ENCODE measurements at places on chromosomes 6 and 20.

GRCh38 chr20:16378712-16379370, 194.4 kb downstream of the KIF16B start:
- DNase-seq: no peak

- no peak for DNase-seq
These were observed 4.0 kb downstream of the SENP6 start for GRCh38 chr6:75605635-75606034.

DNA sequence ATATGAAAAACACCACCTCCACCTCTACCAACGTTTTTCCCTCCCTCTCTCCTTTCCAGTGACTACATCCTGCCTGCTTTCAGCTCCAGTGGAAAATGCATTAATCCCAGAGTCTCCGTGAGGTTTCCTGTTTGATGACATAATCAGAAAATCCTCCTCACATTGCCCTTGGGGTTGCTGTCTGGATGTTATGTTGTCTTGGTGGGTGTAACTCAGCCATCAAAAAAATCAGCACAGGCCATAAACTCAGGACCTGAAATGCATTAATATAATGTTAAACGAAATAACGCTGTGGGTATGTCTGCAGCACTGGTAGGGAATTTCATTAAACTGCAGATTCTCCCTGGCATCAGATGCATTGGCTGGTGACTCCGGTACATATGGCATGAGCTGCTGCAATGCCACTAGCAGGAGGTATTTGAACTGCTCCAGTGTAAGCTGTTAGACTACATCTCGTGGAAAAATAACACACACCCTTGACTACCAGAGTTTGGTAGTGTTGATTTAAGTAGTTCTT, 297.8 kb downstream of the PRL start:
- DNase-seq: no peak

GRCh38 chr6:18391023-18391422, 3.9 kb downstream of the RNF144B start:
- DNase-seq: no peak

DNA sequence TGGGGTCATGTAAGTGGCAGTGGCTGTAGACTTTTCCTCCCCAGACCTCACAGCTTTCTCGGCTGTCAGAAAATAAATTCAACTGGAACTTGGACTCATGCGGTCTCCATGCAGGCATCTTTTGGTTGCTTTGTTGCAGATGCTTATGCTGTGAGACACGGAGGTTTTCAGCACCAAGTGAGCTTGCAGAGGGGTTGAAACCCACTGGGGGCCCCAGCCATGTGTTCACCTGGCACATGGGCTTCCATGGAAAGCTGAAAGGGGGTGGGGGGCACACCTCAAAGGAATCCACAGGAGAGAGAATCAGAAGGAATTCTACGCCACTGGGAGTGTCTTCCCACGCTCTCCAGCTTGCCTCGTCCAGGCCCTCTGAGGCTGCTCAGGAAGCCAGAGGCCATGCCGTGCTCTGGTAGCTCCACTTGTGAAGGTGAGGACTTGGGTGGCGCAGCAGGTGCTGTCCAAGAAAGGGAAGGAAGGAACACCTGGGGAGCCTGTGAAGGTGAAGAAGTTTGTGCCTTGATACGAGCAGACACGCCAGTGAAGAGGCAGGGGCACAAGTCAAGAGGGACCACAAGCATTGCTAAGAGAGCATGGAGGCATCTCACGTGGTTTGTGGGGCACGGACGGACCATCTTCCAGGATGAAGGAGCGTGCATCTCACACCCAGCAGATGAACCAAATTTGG, 134.3 kb upstream of the PMEPA1 start:
- DNase-seq: no peak

DNA sequence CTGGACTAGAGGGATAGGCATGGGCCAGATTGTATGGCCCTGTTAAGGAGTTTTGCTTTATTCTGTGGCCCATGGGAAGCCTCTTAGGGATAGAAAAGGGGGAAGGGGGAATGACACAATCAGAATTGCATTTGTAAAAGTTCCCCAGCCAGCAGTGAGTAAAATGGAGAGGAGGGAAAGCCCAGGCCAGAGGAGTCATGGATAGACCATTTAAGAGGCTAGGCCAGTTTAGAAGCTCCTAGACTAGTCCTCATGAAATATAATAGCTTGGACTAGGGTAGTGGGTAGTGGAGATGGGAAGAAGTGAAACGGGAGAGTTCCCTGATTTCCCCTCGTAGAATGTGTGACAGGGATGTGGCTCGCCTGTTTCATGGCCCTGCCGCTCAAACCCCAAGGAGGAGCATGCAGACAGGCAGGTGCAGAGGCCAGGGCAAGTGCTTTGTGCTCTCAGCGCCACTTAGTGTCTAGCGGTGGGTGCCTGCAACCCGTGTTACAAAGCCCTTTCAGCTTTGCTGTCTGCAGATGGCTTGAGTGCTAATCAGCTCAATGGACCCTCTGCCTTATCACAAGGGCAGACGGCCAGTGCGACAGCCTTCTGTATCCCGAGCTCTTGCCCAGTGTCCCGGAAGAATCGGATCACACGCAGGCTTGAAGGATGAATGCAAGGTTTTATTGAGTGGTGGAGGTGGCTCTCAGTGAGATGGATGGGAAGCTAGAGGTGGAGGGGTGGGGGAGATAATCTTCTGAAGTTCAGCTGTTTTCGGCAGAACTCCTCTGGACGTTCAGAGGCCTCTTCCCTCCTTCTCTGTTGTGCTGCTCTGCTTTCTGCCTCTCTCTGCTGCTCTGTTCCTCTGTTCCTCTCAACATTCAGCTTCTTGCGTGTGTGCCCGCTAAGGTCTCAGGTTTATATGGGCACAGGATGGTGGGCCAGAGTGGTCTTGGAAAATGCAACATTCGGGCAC, 141.1 kb downstream of the CEP57L1 start:
- DNase-seq: no peak

- no peak for DNase-seq
These were observed 72.1 kb downstream of the PERP start for GRCh38 chr6:138035070-138035469.

DNA sequence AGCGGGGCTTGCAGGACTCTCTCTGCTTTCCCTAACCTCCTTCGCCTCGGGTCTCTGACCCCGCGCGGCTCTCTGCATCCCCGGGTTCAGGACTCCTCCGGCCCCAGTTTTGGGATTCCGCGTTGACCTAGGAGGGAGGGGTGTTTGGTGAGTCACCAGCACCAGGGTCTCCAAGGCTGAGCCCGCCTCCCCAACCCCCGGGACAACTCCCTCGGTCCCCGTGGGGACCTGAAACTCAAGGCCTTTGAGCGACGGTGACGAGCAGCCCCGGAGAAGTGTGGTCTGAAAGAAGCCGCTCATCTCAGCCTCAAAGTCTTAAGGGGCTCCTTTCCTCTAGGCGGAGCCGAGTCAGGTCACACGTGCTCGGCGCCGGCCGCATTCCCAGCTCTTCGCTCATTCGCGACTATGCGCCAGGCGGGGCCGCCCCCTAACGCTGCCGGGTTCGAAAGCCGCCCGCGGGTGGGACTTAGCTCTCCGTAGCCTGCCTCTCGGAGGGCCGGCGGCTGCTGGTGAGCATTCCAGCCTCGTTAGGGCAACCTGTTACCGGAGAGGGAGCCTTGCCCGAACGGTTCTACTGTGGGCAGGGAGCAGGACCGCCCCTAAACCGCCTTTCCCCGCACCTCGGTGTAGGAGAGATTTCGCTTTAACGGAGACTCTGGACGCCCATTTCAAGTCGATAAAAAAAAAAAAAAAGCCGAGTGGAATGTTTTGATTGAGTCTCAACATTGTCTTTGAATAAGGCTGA, 3.0 kb upstream of the PRDM13 start:
- no peak for DNase-seq

DNA sequence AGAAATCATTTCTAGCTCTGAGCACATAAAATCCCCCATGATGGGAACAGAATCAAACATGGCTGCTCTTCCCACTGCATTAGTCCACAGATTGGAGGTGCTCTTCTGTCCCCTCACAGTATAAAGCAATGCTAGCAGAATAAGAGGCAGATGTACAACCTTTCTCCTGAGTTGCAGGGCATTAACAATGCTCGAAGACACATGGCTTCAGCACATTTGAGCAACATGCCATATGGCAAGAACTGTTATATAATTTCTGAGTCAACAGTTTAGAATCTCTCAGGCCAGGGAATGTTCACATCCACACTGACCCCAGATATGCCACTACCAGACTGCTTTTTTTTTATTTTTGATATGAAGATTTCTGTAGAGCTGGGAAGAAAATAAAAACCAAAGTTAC, 119.6 kb downstream of the KIF13A start:
- no peak for DNase-seq

GRCh38 chr6:159809149-159809548, 9.1 kb downstream of the PNLDC1 start:
- no peak for DNase-seq

DNA sequence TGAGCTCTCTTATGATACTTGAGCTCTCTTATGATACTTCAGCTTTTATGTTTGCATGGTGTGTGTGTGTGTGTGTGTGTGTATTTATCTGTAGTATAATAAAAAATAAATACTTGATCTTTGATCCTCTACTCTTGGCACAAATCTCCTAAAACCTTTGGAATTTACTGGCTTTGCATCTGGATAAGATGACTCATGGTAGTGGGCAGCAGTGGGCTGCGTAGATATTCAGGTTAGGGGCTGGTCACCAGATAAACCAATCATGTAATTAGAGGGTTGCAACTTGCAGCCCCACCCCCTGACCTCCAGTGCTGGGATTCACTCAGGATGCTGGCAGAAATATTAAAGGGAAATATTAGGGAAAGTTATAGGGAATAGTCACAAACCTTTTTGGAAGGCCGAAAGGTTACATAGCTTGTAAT, 151.9 kb upstream of the COL21A1 start:
- DNase-seq: no peak

- no peak for DNase-seq
These were observed 84.7 kb downstream of the SASH1 start for GRCh38 chr6:148427333-148427732.

GRCh38 chr6:13935190-13935880, 10.6 kb downstream of the RNF182 start:
- no peak for DNase-seq

DNA sequence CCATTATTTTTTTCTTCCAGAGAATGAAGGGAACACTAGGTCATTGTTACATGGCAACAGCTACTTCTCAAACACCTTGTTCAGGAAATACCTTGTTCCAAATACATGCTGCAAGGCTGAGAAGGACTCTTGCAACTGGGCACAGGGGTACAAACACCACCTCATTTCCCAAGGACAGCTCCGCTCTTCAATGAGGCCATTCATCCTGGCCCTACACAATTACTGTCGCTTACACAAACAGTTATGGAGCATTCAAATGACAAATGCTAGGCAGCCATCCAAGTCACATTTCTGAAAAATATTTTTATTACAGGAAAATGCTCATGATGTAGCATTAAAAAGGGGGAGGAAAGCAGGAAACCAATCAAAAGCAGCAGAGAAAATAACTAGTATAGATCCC, 611.9 kb downstream of the DHX35 start:
- DNase-seq: no peak

- DNase-seq: no peak
These were observed 106.9 kb upstream of the MYL9 start for GRCh38 chr20:36434383-36434782.

- DNase-seq: no peak
These were observed 23.6 kb downstream of the OR2B2 start for GRCh38 chr6:27888566-27888965.

DNA sequence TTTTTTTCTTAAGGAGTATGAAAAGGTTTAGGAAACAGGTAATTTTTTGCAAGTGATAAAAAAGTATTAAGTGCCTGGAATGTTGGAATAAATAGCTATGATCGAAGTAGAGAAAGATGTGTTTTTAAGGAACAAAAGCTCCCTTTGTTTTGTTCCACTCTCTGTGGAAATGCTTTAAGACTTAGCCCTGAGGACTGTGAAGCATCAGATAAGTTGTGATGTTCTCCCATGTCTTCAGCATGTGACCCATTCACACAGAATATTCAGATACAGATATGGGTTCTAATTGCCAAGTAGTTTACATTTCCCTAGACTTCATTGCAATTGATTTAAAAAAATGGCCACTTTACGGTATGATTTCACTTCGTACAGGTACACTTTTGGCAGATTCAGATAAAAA, 80.6 kb downstream of the KCNQ5 start:
- no peak for DNase-seq

- no peak for DNase-seq
These were observed 1.3 kb downstream of the PLCB1 start for GRCh38 chr20:8133310-8133768.

- no peak for DNase-seq
These were observed 40.4 kb downstream of the DNAAF9 start for GRCh38 chr20:3367089-3367488.

- DNase-seq: no peak
These were observed 226.2 kb downstream of the TTLL2 start for GRCh38 chr6:167550941-167551627.

GRCh38 chr20:61808447-61808846, 257.2 kb downstream of the TAF4 start:
- no peak for DNase-seq

DNA sequence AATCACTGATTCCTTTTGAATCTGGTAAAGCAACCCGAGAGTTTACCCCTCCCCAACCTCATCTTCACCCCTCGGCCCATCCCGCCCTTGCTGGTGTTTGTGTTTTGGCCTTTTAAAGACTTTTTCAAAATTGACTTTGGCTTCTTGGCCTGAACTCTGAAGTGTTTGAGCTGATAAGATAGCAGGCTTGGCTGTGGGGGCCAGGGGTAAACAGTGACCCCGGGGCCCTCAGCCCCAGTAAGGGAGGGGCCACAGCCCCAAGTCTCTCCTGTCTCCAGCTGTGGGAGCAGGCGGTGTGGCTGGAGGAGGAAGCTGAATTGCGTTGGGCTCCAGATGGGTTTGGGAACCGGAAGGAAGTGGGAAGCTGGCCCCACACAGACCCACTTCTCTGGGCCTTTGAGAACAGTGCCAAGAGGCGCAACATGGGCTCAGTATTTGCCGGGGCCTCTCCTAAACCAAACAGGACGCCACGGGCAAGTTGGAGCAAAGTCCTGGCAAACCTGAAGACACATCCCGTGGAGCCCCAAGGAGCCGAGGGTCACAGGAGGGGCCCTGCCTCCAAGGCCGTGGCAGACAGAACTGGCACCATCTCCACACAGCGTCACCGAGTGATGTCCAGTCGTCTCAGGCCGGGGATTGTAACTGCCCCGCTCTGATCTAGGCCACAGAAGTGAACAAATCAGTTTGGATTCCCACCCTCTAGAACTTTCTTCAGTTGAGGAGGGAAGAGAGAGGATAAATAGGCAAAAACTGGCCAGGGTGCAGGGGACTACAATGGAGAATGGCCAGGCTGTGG, 54.3 kb upstream of the PTPN1 start:
- DNase-seq: no peak

DNA sequence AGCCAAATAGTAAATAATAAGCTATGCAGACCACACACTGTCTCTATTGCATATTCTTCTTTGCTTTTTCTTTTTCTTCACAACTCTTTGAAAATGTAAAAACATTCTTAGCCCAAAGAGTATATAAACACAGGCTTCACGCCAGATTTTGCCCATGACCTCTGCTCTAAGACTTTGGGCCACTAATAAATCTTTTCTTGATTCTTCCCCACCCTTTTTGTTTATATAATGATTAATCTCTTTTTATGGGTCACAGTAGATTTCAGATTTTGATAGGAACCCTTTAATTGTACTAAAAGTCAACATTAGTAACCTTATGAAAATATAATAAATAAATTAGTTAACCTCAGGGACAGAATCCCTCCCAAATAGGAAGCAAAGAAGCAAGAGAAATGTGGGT, 15.8 kb upstream of the ENPP5 start:
- DNase-seq: no peak
